ENCODE measurements at places on chromosomes 6 and 20. TPM values are rescaled to one million over a fixed set of nuclear protein-coding genes. Genes with fewer than 3 reads are reported as not detected.

ZBP1 gene
- total RNA-seq = not detected

POU5F1 gene
- not detected for total RNA-seq

NNAT gene
- total RNA-seq = 1.3 TPM

TP53TG5 gene
- not detected for total RNA-seq

BPIFB2 gene
- not detected for total RNA-seq

BMP5 gene
- under 0.01 TPM for total RNA-seq

HLA-DPA1 gene
- 0.97 TPM for total RNA-seq

DNA sequence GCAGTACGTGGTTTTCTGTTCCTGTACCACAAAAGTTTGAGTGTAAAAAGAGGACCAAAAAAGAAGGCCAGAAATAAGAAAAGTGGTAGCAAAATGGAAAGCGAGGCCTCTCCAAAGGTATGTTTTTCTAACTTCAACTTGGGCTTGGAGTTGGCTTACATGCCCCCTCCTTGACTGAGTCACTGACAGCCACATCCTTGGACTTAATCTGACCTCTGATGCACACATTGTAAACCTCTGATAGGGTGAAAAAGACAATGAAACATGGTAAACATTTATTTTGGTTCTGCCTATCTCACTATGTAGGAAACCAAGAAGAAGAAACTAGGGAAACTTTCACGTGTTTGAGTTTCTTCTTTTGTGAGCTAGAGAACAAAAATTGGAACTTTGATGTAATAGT, 503.2 kb upstream of the ID4 start:
- no peak for DNase-seq

GRCh38 chr6:98836962-98837944, 2.9 kb downstream of the POU3F2 start:
- no peak for DNase-seq

GRCh38 chr20:25237610-25238318, 10.1 kb upstream of the PYGB start:
- DNase-seq = peak; percentile 99

DNA sequence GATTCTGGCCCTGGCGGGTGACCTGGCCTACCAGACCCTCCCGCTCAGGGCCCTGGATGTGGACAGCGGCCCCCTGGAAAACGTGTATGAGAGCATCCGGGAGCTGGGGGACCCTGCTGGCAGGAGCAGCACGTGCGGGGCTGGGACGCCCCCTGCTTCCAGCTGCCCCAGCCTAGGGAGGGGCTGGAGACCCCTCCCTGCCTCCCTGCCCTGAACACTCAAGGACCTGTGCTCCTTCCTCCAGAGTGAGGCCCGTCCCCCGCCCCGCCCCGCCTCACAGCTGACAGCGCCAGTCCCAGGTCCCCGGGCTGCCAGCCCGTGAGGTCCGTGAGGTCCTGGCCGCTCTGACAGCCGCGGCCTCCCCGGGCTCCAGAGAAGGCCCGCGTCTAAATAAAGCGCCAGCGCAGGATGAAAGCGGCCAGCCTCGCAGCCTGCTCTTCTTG, 868 bp upstream of the SLC2A4RG start:
- peak; percentile 26 for DNase-seq

- no peak for DNase-seq
Measured at GRCh38 chr20:50278377-50278683, 87.7 kb downstream of the CEBPB start.

- DNase-seq = peak; percentile 51
Measured at GRCh38 chr6:75418233-75418632, 75.4 kb downstream of the FILIP1 start.

GRCh38 chr6:37860226-37860839, 40.8 kb downstream of the ZFAND3 start:
- peak; percentile 55 for DNase-seq

GRCh38 chr6:168867247-168868102, 386.2 kb downstream of the THBS2 start:
- DNase-seq = no peak

GRCh38 chr6:44650495-44650894, 263.0 kb downstream of the CDC5L start:
- DNase-seq = no peak

DNA sequence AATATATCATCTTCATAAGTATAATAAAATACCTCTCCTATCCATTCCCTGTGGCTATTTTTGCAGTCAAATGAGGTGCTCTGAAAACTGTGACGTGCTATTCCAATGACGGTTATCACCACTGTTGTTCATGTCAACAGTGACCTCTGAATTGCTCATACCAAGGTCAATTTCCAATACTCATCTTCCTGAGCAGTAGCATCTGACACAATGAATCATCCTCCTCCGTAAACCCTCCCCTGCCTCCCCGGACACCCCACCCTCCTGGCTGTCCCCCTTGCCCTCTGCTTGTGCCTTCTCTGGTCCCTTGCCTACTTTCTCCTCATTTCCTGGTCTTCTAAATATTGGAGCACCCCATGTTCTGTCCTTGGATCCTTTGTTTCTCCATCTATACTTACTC, 77.7 kb upstream of the SLC22A23 start:
- DNase-seq = peak; percentile 32

- DNase-seq = no peak
Measured at GRCh38 chr6:137216106-137216505, 3.1 kb downstream of the IFNGR1 start.

DNA sequence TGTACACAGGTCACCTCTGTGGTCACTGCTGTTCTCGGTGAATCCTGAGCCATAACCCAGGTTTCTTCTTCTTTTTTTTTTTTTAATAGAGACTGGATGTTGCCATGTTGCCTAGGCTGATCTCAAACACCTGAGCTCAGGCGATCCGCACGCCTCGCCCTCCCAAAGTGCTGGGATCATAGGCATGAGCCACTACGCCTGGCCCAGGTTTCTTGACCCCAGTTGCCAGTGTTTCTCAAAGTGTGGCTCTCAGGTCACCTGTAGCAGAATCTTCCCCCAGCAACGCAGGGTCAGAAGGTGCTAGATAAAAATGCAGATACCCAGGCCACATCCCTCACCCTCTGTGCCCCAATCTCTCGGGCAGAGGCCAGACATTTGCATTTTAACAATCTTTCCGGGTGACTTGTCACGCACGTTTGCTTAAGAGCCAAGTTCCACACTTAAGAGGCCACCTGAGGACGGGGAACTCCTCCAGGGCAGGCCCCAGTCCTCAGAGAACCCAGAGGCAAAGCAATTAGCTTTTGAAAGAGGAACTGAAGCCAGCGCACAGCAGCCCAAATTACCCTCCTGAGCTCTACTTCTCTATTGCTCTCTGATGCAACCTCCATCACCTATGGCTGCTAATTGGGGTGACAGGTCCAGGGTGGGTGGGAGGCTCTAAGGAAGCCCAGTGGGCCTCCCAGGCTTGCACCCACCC, 81.8 kb downstream of the NFATC2 start:
- DNase-seq = no peak

DNA sequence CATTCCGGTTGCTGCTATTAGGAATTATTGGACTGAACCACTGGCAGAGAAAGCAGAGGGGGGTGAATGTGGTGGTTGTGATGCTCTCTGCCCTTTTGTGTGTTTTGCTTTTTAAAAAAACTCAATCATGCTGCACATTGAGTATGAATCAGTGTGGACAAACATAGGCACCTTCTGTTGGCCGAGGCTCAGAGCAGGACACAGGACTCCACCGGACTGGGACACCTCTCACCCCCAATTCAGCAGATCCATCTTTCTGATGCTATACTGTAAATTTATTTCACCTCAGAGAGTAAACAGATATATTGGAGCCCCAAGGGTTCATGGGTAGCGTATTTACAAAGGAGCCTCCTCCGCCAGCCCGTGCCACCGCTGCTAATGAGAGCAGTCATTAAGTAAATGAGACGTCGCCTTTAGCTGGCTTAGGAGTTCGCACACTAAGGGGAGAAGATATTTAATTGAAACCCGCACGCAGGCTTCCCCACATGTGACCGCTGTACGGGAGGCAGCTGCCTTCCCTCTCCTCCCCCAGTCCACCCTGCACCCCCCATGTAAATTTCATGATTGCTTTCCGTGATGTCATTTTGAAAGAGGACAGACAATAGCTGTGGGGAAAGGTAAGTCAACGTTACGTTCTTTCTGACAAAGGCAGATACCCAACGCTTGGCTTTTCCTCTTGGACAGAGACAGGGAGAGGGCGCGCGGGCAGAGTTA, at the start of gene MYT1:
Gene MYT1 (plus strand): TSS at position 330 of the 714 bp plus-strand sequence. CDS start 34,410 bp downstream, outside the sequence.
- DNase-seq = no peak

GRCh38 chr6:67458265-67458664, 1176.8 kb upstream of the ADGRB3 start:
- DNase-seq = no peak

DNA sequence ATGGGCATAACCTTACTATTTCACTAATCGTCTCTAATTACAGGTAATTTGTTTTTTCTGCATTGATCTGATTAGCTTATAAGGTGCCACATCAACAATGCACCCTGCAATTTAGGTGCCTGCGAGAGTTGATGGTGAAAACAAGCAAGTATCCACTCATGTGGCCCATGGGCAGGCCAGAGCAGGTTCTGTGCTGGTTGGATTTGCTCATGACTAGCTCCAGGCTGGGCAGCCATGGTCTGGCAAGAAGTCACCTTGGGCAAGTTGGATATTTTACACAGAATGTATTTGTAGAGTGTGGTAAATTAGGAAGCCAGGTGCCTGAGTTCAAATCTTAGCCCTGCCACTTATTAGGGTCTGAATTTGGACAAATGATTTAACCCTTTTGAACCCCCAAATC, 25.3 kb downstream of the RAB44 start:
- DNase-seq = no peak

- DNase-seq = no peak
Measured at GRCh38 chr20:31781945-31782344, 37.2 kb upstream of the MYLK2 start.

- DNase-seq = no peak
Measured at GRCh38 chr6:11039040-11039439, 5.1 kb downstream of the ELOVL2 start.

DNA sequence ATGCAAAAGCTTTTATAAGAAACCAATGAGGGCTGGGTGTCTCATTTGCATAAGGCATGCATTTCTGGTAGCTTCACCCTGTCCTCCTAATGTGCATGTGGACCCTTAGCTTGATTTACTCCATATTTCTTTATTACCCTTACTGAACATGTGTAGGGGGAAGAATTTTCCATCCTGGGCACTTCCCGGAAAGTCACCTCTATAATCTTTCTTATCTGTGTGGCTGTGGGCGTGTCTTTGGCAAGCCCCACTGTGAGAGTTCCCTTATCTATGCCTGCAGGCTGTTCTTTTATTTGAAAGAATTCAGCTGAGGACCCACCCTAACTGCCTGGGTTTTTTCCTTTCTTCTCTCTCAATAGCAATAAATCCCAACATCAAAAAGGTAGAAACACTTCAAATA, 627.8 kb downstream of the DOK5 start:
- DNase-seq = no peak

- DNase-seq = no peak
Measured at GRCh38 chr20:48106428-48106827, 321.1 kb upstream of the SULF2 start.

DNA sequence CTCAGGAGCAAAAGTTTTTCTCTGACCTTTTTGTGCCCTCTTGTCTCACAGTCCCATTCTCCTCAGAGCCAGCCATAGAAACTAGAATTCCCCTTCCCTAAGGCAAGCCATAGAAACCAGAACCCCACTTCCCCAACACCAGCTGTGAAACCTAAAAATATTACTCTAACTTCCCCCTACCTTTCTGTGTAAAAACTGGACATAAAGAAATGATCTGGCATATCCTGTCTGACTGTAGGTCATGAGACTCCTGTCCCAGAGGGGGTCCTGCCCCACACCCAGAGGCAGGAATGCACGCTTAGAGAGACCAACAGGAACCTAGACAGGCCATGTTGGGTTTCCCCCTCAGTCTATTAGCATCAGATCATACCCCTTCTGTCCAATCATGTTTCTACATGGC, 140.6 kb upstream of the SLC22A16 start:
- no peak for DNase-seq

DNA sequence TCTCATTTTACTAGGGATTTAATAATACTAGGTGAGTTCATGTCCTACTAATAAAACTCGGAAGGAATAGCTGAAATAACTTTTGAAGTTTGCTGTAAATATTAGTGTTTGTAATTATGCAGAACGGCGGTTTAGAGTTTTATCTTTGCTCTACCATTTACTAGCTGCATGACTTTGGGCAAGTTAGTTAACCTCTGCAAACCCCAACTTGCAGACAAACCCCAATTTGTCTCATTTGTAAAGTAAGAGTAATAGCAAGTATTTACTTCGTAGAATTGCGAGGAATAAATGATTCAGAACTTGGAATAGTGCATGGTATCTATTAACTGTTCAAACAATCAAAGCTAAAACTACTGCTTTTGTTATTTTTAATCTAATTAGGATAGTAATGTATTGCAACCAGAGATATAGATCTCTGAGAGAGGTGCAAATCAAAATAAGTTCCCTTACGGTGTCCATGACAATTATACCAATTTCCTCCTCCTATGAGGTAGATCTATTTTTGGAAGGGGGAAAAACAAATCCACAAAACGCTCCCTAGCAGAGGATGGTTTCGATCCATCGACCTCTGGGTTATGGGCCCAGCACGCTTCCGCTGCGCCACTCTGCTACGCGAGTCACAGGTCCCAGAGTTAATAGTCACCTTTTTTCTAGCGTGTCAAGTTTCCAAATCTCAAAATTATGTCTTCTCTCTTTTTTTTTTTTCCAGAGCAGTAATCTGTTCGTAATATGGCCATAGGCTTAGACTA, 35.1 kb upstream of the BTN3A2 start:
- DNase-seq = peak; percentile 51

DNA sequence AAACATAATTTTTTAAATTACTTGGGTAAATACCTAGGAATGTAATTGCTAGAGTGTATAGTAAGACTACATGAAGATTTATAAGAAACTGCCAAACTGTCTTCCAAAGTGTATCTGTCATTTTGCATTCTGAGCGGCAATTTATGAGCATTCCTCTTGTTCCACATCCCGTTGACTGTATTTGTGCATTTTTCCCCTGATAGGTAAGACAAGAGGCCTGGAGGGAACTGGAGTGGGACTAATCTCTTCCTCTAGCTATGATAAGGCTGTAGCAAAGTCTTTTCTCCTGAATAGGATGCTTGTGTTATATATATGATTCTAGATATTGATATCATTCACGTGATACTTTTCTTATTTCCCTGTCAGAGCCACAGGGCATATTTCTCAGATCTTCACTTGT, 1557.5 kb downstream of the GRIK2 start:
- no peak for DNase-seq

- no peak for DNase-seq
Measured at GRCh38 chr6:19268718-19269117, 568.5 kb upstream of the ID4 start.

- peak; percentile 28 for DNase-seq
Measured at GRCh38 chr20:57672164-57672563, 37.7 kb downstream of the PMEPA1 start.

DNA sequence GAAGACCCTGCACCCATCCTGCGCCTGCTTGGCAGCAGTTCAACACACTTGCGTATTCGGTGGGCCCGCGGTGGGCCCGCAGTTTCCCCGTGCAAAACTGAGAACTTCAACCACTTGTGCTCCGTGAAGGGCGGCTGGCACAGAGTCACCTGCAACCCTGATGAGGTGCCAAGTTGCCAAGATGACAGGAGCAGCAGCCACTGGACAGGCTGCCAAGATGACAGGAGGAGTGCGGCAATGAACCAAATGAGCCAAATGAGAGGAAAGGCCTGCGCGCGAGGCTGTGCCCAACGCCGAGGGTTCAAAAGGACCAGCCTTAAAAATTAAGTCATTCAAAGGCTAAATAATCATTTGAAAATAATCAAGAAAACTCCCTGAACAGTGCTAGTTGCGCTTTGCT, 20.1 kb downstream of the DIDO1 start:
- no peak for DNase-seq
